ENCODE measurements at places on chromosomes 3 and 15.
A peak's percentile ranks its signal among the peaks of the same experiment; 100 is the strongest.

- DNase-seq, result no peak
Measured at GRCh38 chr15:82587805-82588204, 47.5 kb upstream of the RPS17 start.

GRCh38 chr3:180430896-180431295 lies 171.1 kb upstream of the TTC14 start:
- no peak for DNase-seq

- DNase-seq, result no peak
Measured at GRCh38 chr15:55721554-55722185, 21.3 kb downstream of the PRTG start.

DNA sequence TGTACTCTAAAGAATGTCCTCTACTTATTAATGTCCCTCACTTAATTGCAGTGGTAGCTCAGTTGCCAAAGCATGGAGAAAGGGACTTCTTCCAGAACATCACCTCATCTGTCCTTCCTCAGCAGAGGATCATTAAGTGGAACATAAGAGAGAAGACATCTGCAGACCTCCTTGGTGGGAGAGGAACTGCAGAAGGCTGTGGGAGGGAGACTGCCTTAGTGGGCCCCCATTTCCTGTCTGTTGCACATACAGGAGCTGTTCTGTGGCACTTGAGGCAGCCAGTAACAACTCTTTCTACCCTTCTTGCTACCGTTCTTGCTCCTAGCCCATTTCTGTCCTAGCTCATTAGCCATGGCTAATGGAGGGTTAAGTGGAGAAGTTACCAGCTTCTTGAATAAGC lies 33.6 kb downstream of the HPS3 start:
- no peak for DNase-seq

DNA sequence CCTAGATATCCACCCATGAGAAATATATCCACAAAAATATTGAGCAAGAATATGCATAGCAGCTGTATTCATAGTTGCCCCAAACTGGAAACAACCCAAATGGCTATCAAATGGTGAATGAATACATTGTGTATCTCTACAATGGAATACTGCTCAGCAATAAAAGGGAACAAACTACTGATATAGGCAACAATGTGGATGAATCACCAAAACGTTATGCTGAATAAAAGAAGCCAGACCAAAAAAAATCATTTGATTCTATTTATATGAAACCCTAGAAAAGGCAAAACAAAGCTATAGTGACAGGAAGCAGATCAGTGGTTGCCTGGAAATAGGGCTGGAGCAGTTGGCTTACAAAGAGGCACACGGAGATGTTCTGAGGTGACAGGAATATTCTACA lies 15.5 kb upstream of the CMTM7 start:
- no peak for DNase-seq

DNA sequence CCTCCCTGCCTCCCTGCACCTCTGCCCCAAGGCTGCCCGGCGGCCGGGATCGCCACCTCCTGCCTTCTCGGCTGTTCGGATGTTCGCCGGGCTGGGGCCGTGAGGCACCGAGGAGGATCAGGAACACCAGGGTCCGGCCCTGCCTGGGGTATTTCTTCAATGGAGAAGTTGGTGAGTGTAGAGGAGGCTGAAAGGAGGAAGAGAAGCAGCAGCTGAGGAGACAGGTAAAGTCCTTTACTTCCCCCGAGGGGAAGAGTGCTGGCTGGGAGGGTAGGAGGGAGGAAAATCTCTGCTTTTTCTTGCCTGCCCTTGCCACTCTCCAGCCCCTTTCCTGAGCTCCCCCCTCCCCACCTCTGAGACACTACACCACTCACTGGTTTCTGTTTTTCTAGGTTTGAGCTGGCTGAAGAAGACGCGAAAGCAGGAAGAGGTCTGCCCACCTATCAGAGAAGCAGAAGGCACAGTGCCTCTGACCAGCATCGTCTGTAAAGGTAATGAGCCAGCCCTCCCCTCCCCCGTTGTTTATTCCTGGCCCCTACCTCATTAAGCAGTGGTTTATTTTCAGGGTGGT lies 519 bp downstream of the ASB7 start:
- no peak for DNase-seq

DNA sequence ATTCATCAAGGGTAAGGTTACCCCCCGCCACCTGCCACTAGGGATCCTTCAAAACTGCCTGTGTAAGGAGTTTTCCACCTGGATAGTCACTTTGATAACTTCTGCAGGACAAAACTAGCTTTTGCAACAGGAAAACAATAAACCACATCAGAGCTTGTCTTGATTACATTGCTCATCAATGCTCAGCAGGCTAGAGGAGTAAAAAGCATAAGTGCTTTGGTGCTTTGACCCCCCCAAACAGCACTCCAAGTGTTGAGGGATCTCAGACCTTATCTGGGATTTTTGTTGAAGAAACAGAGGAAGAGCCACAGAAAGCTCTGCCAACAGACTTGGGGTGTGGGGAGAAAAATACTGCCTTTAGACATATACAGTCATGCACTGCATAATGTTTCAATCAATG lies 10.8 kb upstream of the PHLDB2 start:
- DNase-seq, result no peak

DNA sequence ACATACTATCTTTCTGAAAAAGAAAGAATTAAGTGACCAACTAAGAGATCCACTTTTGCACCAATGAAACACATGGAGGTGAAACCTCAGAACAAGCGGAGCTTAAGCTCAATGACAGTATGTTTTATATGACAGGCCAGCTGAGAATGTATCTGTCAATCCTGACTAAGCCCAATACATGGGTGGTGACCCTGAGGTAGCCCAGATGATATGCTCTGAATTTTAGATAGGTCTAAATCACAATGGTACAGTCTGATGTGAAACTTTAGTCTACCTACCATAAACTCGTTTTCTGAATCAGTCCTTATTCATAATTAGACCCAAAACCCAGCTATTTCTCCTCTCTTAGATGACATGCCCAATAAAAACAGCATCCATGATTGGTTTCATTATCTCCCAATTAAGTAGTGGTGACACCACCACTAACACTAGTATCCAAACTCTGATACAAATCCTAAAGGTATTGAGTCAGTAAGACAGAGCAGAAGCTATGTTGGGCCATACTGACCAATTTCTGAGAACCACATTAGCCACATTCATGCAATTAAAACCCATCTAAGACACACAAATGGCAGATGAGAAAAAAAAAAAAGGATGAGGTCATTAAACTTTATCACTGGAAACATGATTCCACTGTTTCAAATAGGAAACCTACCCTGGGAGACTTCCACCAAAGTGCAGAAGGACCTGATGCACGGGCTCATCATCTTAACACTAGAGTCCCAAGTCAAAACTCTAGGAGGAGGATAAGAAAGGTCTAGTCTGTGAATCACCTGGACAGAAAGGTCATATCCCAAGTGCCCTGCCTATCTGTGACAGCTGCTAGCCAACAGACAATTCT lies 20.6 kb downstream of the CMTM6 start:
- no peak for DNase-seq

DNA sequence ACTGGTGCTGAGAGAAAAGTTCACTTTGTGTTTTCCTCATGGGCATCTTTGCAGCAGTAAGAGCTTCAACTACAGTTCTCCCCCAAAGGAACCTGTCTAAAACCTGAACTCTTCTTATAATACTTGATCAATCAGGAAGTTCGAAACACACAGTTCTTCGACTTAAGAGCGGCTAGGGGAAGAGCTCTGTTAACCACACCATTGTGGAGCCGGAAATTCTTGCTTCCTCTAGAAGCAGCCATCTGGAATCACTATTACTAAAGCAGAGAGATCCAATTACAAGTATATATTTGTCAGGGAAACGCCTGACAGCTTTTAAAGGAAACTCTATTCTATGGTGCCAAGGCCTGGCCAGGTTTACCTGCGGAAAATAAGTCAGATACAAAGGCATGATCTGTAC lies 337.3 kb upstream of the CBLB start:
- DNase-seq, result no peak

DNA sequence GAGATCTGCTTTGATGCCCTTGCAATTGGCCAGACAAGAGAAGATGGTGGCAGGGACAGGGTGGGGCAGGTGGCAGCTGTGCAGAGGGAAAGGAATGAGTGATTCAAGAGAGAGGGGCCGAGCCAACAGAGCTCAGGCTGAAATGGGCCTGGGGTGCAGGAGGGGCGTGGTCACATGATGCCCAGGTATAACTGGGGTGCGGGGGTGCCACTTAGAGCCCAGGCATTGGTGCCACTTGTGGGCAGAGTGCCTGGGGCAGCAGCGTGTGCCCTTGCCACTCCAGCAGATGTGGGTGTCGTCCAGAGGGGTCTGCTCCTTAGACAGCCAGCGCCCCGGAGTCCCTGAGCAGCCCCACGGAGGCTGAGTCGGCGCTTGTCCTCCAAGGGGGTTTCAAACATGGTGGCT lies 88.7 kb downstream of the PLXNA1 start:
- DNase-seq, result no peak

GRCh38 chr3:114389156-114389555 lies 95.3 kb downstream of the TIGIT start:
- no peak for DNase-seq

- peak; percentile 39 for DNase-seq
Measured at GRCh38 chr15:68875377-68876116, 54.8 kb upstream of the SPESP1 start.

DNA sequence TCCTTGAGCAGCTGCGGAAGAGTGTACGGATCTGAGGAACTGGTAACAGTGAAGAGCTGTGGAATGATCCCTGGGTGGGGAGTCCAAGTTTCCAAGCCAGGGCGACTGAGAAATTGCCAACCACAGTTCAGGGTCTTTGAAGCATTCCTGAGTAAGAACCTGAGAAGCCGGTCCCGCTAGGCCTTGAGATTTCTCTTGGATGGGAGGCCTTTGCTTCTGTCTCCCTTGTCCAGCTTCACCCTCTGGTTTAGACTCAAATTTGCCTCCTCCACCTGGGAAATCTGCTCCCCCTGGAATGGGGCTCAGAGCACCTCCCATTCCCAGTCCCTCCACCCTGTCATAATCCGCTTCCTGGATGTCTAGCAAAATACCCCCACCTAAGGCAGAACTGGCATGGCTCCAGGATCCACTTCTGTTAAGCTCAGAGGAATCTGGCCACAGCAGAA lies 127.7 kb upstream of the DLG1 start:
- DNase-seq, result no peak

DNA sequence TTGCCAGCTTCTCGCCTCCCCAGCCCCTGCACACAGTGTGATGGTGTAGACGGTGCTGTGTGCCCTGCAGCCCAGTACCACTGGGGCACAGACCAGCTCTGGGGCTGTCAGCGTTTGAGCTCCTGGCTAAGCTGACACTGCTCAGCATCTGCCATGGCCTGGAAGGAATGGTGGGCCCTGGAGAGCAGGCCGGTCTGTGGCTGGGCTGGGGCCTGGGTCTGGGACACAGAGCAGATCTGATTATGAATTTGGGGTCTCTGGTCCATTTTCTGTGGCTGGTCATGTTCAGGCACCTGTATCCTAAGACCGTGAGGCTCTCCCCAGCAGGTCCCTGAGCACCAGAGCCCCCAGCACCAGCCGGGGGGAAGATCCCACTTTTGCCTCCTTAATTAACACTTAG lies 34.7 kb downstream of the HCN4 start:
- DNase-seq, result no peak

DNA sequence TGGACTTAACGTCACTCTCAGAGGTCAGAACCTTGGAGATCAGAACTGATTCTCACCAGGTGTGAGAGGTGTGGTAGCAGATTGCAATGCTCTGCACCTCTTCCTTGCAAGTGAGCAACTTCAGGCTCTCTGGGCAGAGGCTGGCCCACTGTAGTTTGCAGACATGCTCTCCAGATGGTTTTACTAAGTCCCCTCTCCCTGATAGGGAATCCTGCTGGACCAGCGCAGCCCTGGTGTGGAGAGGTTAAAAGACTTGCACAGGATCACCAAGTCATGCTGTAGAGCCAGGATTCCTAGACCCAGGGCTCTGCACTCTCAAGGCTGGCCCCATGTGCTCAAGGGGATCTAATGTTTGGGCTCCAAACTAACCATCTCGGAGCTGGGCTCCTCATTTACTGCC lies 62.2 kb downstream of the RPL39L start:
- DNase-seq, result no peak

GRCh38 chr3:126340943-126341754 lies 16.1 kb downstream of the KLF15 start:
- no peak for DNase-seq

GRCh38 chr3:116161575-116162525 lies 283.4 kb downstream of the LSAMP start:
- DNase-seq, result no peak

DNA sequence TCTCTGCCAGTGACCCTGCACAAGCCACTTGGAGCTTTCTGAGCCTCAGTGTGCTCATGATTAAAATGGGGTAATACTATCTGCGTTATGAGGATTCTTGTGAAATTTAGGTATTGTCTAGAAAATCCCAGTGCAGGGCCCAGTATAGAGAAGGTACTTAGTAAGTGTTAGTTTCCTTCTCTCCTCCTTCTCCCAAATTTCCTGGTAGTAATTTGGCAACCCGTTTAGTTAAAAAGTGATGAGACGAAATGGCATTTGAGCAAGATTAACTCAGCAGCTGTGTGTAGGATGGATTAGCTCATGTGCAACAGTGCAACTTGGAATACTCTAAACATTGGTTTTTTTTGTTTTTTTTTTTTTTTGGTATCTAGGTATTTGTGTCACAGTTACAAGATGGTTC lies 84.6 kb downstream of the SLCO3A1 start:
- DNase-seq, result no peak

DNA sequence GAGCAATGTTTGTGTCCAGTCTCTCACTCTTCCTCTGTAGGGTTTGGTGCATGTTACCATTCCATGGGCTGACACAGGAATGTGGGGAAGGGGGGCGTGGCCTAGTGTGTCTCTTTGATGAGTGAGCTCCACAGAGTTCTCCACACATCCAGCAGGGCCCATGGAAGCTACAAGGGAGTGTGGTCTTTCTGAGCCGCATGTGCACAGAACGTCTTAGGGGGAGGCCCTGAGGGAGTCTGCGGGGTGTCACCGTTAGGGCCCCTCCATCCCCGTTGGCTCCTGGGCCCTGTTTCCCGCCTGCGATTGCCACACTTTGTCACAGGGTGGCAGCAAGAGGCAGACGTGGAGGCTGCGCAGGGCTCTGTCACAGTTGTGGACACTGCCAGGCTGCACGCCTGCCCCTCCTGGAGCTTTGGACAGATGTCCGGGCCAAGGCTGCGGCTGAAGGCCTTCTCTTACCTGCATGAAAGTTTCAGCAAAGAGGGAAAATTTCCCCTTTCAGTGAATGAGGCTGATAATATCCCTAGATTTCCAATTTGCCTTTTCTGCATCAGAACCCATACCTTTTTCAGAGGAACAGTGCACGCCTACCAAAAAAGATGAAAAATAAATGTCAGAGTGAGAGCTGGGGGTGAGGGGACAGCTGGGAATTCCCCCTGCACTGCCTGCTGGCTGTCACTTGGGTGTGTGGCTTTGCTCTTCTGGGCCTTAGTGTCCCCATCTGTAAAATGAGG lies 24.3 kb downstream of the CACNA2D3 start:
- no peak for DNase-seq

DNA sequence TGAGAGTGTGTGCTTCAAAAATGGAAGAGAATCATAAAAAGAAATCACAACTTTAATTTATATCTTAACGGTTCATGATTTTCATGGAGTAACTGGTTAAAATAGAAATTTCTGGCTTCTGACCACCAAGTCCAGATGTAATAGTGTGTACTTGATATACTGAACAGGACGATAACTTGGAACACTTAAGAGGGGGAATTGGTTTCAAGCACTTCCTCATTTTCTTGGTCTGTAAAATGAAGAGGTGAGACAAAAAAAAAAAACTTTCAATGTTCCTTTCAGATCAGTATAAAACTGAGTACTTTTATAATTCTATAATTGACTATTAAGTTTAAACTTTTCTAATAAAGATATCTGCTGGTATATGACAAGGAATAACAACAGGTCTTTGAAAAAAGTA lies 64.0 kb upstream of the TRA2B start:
- no peak for DNase-seq

GRCh38 chr3:18419232-18419631 lies 5.9 kb downstream of the SATB1 start:
- no peak for DNase-seq

- no peak for DNase-seq
Measured at GRCh38 chr15:49045751-49046219, 461 bp downstream of the SECISBP2L start.

All from GM04503 (cell line).